ENCODE measurements at places on chromosomes 2 and 18.

- H3K27me3 ChIP-seq: peaks cover 33% of the 10 kb centered on the region
- H3K4me1 ChIP-seq: peaks cover 10% of the 10 kb centered on the region
- no peak for DNase-seq
- no peak overlapping the region for H3K27ac ChIP-seq
- no peaks in the 10 kb centered on the region for H3K36me3 ChIP-seq
These were observed 49.6 kb upstream of the STPG4 start for GRCh38 chr2:47204691-47205090.

DNA sequence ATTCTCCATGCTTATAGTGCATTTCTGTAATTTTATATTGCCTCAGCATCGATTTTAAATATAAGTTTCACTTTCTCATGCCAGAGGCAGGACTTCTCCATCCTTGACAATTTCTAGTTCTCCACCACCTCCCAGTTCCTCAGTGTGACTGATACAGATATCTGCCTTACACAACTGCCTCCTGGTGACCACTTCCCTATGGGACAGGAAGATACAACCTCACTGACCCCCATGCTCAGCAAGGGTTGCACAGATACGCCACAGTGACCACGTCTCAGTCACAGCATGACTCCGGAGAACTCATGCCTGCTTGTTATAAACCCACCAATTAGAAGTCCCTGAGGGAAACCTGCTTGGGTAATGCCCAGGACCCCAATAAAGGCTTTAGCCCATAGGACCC, 284.0 kb upstream of the MC4R start:
- no peaks in the 10 kb centered on the region for H3K4me1 ChIP-seq
- H3K27ac ChIP-seq: no peak overlapping the region
- H3K27me3 ChIP-seq: no peaks in the 10 kb centered on the region
- DNase-seq: no peak
- no peak overlapping the region for H3K4me3 ChIP-seq
- no peaks in the 10 kb centered on the region for H3K36me3 ChIP-seq

- H3K4me1 ChIP-seq: no peaks in the 10 kb centered on the region
- no peak overlapping the region for H3K4me3 ChIP-seq
- no peaks in the 10 kb centered on the region for H3K36me3 ChIP-seq
- DNase-seq: no peak
These were observed 116.2 kb downstream of the TANC1 start for GRCh38 chr2:159084384-159085370.

- no peak overlapping the region for H3K27ac ChIP-seq
- no peaks in the 10 kb centered on the region for H3K36me3 ChIP-seq
- H3K4me3 ChIP-seq: no peak overlapping the region
- H3K4me1 ChIP-seq: no peaks in the 10 kb centered on the region
These were observed 225.4 kb upstream of the FBXO11 start for GRCh38 chr2:48131539-48132270.

- no peaks in the 10 kb centered on the region for H3K36me3 ChIP-seq
- no peaks in the 10 kb centered on the region for H3K27me3 ChIP-seq
- no peak overlapping the region for H3K27ac ChIP-seq
- no peak for DNase-seq
These were observed 19.2 kb downstream of the NRP2 start for GRCh38 chr2:205701509-205701908.

GRCh38 chr2:147808520-147808919, 36.3 kb upstream of the ACVR2A start:
- no peak for DNase-seq
- no peak overlapping the region for H3K4me3 ChIP-seq
- no peaks in the 10 kb centered on the region for H3K27me3 ChIP-seq

GRCh38 chr2:85419009-85419675, 628 bp downstream of the SH2D6 start:
- H3K27me3 ChIP-seq: no peaks in the 10 kb centered on the region
- H3K27ac ChIP-seq: peak overlapping the region; percentile 83
- H3K36me3 ChIP-seq: no peaks in the 10 kb centered on the region
- peaks cover 74% of the 10 kb centered on the region for H3K4me1 ChIP-seq
- H3K4me3 ChIP-seq: peak overlapping the region; percentile 91

DNA sequence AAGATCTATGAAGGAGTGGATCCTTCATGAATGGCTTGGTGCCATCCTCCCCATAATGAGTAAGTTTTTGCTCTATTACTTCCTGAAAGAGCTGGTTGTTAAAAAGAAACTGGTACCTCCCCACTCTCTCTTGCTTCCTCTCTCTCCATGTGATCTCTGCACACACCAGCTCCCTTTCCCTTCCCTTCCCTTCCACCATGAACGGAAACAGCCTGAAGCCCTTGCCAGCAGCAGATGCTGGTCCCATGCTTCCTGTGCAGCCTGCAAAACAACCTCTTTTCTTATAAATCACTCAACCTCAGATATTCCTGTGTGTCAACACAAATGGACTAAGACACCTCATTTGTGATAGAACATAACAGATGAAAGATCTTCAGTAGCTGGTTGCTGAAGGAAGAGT, 303.5 kb upstream of the ACVR2A start:
- DNase-seq: no peak
- no peak overlapping the region for H3K27ac ChIP-seq
- H3K4me1 ChIP-seq: no peaks in the 10 kb centered on the region
- H3K4me3 ChIP-seq: no peak overlapping the region
- H3K36me3 ChIP-seq: no peaks in the 10 kb centered on the region

- no peak overlapping the region for H3K4me3 ChIP-seq
- no peaks in the 10 kb centered on the region for H3K27me3 ChIP-seq
These were observed 742.7 kb upstream of the ACVR2A start for GRCh38 chr2:147101941-147102790.

DNA sequence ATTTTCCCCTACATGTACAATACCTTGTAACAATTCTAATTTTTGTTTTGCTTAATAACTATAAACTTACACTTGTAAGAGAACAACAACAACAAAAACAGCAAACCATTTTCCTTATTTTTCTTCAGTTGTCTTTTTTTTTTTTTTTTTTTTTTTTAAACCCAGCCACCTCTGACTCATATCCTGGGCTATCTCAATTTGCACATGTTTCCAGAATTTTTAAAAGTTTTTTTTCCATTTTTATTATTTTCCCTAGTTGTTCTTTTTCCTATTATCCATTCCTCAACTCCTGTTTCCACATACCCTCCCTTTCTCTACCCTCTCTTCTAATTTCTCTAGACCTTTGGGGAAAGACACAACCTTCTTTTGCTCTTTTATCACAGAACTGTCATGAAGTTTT, 112.5 kb downstream of the EFEMP1 start:
- no peak for DNase-seq
- no peak overlapping the region for H3K4me3 ChIP-seq
- H3K27me3 ChIP-seq: no peaks in the 10 kb centered on the region
- no peak overlapping the region for H3K27ac ChIP-seq
- no peaks in the 10 kb centered on the region for H3K4me1 ChIP-seq

DNA sequence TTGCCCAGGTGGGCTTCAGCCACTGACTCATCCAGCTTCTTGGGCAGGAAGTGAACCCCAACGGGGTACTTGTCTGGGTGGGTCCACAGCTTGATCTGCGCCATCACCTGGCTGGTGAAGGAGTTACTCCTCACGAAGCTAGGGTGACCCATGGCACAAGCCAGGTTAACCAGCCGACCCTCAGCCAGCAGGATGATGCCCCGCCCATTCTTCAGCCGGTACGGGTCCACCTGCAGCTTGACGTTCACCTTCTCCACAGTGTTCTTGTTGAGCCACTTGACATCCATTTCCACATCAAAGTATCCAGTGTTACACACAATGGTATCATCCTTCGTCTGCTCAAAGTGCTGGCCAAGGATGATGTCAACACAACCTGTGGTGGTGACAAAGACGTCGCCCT, 121.3 kb upstream of the NXPH2 start:
- H3K4me3 ChIP-seq: no peak overlapping the region
- no peaks in the 10 kb centered on the region for H3K36me3 ChIP-seq
- no peaks in the 10 kb centered on the region for H3K4me1 ChIP-seq
- H3K27me3 ChIP-seq: no peaks in the 10 kb centered on the region
- H3K27ac ChIP-seq: no peak overlapping the region
- no peak for DNase-seq

- no peaks in the 10 kb centered on the region for H3K4me1 ChIP-seq
- no peaks in the 10 kb centered on the region for H3K27me3 ChIP-seq
- no peak for DNase-seq
- no peak overlapping the region for H3K27ac ChIP-seq
These were observed 456.2 kb upstream of the MEX3C start for GRCh38 chr18:51653507-51654213.

DNA sequence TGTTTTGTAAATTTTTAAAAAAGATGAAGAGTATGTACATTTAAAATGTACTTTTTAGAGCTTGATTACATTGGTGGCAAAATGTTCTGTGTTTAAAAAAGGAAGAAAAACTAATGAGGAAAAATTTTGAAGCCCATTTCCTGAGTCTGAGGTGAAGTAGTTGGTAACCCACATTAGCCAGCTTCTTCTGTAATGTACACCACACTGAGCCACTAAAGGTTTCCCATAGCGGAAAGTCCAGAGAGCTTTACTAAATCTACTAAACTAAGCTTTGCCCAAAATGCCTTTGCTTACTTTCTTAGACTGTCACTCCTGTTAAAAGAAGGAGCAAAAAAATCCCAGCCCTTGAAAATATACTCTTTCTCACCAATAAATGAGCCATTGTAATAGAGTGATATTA, 804.8 kb upstream of the ZEB2 start:
- no peaks in the 10 kb centered on the region for H3K4me1 ChIP-seq
- no peak for DNase-seq
- H3K4me3 ChIP-seq: no peak overlapping the region
- no peak overlapping the region for H3K27ac ChIP-seq

All from HepG2 (cell line).